ENCODE measurements at places on chromosomes 6 and 20.

DNA sequence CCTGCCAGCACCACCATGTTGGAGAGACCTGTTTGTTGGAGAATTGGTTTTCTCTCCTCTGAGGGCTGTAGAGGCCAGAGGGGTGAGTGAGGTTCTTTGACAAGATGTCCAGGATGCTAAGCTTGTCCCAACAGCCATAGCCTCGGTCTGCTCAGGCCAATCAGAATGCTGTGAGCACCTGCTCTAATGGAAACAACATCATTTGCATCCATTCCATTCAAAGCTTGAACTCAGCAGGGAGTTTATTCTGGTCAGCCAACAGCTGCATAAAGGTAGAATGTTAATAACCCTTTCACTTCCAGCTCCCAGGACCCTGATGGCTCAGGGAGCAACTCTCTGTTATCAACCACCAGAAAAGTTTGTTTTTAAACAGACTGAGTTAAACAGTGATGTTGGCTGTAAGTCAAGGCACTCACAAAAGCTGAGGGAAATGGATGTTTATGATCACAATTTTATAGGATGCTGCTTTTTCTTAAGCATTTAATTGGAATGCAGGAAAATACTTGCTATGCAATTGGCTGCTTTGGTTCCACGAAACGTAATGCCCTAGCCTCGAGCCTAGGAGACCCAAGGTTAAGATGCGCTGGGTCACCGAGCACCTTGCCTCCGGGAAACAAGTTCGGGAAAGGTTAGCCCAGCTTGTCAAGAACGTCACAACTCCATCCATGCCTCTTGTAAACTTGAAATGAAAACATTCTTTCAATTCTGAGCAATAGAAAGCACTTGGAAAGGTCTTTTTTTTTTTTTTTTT is 155.2 kb downstream of the NFATC2 start:
- DNase-seq, result no peak

DNA sequence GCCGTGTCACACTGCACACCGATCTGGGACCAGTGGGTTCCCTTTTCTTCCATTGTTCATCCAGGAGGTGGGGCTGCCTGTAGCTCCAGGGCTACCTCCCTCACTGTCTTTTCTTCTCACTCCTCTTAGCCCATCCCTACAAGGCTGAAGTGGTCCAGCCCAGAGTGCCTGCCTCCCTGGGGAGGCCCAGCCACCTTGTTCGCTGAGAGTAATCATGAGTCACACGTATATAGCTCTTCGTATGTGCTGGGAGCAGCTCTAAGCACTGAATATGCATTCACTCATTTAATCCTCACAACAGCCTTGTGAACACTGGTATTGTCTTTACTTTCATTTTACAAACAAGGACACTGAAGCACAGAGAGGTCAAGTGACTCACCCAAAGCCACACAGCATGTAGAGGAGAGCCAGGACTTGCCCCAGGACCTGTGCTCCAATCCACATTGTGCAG is 14.7 kb upstream of the CCDC167 start:
- DNase-seq, result peak; percentile 65

DNA sequence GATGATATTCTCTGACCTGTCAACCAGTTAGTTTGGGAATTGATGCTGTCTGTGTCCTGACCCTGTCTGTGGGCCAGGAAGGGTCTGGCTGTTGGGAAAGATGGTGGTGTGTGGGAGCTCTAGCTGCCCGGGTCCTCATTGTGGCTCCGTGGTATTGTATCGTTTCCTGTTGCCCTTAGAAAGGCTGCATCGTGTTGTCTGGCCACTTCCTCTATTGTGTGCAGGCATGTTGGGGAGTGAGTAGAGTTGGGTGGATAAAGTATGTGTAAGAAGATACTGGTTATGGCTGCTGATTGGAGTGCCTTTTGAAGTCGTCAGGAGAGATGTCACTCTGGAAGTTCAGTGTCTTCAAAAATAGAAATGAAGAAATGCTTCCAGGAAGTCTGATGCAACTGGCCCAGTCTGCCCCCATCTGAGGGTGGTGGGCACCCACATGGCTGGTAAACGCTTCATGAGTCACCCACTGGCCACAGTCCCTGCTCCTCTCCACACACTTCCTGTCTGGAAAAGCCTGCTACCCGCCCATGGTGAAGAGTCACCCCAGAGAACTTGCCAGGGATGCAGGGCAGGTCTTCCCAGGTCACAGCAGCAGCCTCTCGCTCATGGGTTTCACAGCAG is 27.9 kb downstream of the PPARD start:
- peak; percentile 97 for DNase-seq

DNA sequence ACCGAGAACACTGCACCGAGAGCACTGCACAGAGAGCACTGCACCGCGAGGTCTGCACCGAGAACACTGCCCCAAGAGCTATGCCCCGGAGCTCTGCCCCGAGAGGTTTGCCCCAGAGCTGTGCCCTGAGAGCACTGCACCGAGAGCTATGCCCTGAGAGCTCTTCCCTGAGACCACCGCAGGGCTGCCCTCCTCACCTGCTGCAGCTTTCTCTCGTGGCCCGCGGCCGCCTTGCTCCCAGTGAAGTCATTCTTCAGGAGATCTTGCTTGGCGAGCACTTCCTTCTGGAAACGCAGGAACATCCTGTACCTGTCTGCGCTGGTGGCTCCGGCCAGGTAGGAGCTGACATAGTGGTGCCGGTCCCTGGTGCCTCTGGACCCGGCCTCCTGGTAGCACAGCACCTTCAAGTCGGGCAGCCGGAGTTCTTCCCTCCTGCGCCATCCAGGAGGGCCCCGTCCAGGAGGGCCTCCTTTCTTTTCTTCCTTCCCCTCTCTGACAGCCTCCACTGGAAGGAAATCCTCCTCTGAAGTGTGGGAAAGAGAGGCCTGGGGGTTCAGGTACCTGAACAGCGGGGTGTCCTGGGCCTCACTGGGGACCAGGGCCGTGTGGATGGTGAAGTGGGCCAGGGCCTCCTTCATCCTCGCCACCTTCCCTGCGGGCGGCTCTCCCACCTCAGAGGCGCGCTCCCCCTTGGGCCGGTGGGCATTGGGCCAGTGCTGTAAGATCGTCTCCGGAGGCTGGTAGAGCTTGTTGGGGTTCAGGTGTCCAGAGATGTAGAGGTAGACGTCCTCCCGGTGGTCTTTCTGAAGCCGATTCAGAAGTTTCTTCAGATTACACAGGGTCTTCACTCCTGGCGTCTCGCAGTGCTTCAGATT is 7.8 kb downstream of the C6orf118 start:
- DNase-seq, result no peak

- DNase-seq, result peak; percentile 24
Measured at GRCh38 chr6:169042061-169042460, 211.6 kb downstream of the THBS2 start.

DNA sequence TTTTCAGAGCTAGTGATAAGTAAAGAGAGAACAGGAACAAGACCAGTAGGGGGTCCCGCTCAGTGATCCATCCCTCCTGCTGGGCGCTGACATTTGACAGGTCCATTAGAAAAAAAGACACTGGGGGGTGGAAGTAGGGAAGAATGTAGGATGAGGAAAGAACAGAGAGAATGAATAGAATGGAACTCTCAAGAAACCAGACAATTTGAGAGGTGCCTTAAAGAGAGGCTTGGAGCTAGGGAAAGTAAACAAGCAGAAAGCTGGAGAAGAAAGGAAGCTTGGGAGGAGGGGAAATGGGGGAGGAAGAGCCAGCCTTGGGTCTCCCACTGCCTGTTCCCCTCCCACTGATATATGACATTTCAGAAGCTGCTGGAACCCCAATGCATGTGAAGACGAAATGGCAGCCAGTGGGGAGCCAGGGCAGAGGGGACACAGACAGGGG is 8.4 kb downstream of the GABBR1 start:
- DNase-seq, result peak; percentile 44

- no peak for DNase-seq
Measured at GRCh38 chr6:127094791-127095190, 23.7 kb upstream of the RSPO3 start.

GRCh38 chr6:111843347-111844147 is 29.7 kb downstream of the FYN start:
- DNase-seq, result no peak

DNA sequence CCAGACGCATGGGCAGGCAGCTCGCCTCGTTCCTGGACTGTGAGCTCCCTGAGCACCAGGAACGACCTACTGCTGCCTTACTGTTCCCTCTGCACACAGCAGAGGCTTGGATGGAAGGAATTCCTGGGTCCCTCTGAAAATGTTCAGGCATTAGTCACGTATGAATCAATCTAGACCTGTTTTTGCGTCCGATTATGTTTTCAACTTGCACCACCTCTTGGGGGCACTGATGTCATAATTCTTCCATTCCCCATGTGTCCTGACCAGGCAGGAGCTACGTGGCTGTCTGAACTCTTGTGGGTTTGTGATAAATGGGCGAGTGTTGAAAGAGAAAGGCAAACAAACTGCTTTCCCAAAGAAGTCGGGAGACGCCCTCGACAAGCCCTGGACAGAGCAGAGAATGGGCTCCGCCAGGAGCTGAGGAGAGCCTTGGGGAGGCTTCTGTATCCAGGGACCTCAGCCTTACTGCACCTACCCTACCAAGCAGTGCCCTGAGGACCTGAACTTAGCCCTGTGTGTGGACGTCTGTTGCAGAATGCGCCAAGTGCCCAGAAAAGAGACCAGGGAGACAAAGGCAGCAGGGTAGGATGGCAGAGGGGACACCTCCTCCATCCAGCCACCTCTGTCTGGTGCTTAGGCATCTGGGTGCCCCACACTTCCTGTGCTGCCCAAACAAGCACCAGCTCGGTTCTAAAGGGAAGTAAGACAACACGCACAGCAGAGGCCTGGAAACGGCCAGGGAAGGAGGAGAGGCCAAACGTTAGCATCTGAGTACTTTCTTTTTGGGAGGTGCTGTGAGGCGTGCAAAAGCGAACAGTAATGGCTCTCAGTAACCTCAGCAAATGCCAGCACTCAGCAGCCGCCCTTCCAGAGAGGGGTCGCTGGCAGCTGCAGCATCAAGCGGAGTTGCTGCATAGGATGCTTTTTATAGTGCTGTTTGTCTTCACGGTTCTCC is 124.2 kb downstream of the LY86 start:
- DNase-seq, result peak; percentile 88

GRCh38 chr20:33575282-33575681 is 85.4 kb downstream of the CBFA2T2 start:
- no peak for DNase-seq

DNA sequence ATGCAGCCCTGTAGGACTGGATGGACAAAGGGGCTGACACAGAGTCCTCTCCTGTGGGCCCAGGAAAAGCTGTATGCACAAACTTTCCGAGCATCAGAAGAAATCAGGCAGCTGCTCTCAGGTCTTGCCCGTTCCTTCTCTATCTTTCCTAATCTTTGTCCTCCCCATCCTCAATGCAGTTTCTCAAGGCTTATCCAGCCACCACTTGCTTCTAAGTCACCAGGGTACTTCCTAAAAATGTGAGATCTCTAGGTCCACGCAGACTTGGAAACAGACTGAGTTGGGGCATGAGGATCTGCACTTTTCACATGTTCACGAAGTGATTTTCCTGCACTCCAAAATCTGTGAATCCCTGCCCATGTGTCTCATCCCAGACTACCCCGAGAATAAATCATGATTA is 394.5 kb upstream of the SLC35B3 start:
- no peak for DNase-seq

DNA sequence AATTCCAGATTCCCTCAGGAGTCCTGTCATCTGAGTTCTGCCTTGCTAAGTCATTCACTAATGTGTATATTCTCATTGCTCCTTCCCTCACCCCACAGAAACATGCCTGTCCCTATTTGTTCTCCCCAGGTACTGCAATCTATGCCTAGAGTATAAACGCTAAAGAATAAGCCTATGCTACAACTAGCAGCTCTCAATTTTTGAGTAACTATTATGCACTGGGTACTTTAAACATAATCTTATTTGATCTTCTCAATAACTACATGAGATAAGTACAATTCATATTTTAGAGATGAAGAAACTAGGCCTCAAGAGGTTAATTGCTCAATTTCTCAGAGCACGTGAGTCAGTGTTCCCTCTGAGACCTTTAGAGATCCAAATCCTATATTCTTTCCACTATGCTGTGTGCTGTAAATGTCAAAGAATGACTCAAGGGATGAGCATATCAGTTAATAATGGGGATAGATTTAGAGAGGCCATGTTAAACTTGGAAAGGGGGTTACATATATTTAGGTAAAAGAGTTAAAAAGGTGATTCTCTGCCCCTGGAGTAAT is 423.8 kb upstream of the ADGRB3 start:
- DNase-seq, result no peak

DNA sequence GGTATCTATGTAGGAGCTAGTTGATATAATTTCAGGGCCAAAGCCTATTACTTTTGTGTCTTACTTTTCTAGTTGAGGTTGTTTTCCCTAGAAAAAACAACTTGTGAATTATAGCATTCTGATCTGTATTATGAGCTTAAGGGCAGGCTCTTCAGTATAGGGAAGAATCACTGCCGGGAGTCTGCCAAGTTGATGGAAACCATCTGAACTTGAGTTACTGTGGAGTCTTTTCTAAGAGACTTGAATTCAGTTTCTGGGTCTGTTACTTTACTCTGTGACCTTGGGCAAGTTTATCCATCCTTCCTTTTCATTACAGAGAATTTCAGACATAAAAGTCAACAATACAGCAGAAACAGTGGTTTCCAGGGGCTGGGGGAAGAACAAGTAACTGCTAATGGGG is 2.1 kb upstream of the CASS4 start:
- no peak for DNase-seq

DNA sequence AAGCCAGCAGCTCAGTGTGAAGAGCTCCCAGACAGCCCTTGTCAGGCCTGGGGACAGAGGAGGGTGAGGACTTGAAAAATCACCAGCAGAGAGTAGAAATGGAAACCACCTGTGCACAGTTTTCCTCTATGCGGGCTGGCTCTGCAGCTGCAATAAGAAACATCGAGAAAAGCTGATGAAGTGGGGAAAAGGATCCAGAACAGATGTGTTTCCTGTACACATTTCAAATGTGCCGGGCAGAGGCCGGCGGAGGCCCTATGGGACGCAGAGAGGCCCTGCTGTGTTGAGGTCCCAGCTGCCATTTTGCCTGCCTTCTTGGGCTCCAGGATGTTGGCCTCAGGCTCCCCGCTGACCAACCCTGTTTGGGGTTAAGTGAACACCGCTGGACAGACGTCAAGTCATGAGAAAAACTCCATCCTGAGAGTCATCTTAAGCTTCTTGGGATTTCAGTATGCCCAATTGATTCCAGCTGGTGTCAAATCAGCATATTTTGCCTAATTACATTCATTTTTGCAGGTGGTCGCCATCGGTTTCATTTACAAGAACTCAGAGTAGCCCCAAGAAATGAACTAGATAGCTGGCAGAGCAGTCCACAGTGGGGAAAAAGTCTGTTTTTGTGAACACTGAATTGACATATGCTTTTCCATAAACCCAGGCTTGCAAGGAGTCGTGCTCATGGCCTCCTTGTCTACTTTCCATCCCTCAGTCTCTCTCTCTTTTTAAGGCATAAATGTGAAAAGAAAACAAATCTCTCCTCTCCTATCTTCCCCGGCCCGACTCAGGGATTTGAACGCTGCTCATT is 150.4 kb upstream of the PHACTR3 start:
- peak; percentile 4 for DNase-seq

DNA sequence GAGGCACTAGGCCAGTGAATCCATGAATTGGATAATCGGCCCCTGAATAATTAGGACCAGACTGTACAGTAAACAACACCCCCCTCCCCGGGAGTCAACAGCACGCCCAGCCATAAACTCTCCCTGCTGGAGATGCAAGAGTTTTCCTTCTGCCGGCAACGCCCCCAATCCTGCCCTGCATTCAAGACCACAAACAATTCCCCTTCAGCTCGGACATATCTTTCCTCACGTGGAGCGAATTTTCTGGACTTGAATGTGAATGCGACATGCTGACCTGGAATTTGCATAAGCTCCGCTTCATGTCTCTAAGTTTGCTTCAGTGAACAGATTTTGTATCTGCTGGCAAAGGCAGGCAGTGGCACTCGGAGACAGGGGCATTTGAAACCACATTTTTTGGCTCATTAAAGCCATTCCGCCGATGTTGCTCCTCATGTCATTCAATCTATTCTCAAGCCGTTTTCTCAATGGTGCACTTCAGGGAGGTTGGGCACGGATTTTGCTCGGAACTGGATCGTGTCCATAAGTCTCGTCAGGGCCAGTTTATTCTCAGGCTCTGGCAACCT is 38.0 kb upstream of the GMPR start:
- DNase-seq, result peak; percentile 14

Measured in fibroblast of skin of scalp (primary cell).